Jurkat, Clone E6-1 (cell line): ENCODE measurements at places on chromosomes 4 and X.
A peak's percentile ranks its signal among the peaks of the same experiment; 100 is the strongest.

DNA sequence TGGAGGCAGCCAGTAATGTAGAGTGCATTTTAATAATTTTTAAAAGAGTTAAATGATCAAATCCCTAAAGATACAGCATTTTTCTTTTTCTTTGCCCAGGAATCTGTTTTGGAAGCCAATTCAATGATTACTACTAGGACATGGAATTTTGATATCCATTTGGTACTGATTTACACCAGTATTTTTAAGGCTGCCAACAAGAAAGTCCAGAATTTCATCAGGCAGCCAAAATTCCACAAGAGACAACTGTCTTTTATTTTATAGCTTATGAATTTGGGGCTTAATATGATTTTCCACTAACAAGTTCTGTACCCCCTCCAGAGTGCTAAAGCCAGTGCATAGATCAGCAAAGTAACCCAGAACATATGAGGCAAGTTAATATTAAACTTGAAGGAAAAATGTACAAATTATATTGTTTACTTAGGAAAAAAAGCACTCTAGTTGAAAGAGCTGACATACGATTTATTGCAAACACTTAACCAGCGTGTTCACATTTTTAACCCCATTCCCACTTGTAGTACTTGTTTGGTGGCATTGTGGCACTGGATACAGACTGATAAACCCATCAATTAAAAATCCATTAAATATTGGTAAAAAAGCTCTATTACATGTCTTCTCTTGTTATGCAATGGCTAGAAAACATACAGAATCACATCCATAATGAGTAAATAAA is 259.7 kb downstream of the DCHS2 start:
- DNase-seq, result no peak

DNA sequence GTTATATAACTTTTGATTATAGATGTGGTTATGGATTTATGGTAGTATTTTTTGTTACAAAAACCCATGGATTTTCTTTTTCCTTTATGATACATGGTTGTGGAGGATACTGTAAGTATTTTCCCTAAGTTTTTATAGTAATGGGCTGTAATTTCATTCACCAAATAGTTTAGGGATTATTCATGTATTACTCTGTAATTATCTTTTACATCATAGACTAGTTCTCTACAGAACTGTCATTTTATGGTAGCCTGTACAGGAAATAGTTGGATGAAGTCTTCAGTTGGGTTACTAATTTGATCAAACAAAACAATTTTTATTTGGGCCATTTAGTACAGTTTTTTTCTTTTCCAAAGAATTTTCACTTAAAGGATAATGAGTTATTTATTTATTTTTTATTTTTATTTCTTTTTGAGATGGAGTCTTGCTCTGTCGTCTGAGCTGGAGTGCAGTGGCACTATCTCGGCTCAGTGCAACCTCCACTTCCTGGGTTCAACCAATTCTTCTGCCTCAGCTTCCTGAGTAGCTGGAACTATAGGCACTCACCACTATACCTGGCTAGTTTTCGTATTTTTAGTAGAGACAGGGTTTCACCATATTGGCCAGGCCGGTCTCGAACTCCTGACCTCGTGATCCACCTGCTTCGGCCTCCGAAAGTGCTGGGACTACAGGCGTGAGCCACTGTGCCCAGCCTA is 42.1 kb downstream of the RBPJ start:
- DNase-seq, result no peak

- no peak for DNase-seq
Observed at GRCh38 chrX:10677490-10677889, 57.1 kb upstream of the MID1 start.

DNA sequence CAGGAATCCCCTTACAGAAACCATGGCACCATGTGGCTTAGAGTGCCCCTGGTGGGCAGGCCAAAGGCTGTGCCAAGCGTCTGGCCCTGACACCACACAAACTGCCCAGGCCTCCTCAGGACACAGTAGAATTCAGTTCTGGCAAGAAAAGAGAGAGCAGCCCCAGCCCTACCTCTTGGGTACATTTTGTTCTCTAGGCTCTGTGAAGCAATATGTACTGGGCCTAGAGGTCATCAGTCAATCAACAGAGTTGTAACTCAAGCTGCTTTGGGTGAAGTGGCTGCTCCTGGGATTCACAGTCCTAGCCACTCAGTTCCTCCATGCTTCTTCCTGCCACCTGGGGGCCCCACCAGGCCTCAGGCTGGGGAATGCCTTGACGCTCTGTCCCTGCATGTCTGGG is 158.1 kb upstream of the MAMLD1 start:
- DNase-seq, result no peak

- DNase-seq, result no peak
Observed at GRCh38 chr4:143381189-143382118, 44.8 kb downstream of the GAB1 start.

DNA sequence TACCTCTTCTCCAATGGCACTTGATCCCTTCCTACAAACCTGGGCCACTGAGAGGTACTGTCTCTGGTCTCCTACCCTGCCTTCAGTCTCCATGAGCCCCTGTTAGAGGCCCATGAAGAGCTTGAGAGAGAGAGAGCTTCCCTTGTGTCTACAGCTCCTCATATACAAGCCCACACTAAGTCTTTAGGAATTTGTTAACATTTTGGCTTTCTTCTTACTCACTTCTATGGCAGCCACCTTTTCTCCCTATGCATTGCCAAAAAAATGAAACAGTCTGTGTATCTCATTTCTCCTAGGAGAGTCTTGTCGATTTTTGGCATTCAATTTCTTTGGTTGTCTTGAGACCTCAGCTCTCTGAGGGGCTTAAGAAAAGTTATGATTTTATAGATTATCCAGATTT is 90.9 kb upstream of the LNX1 start:
- no peak for DNase-seq

GRCh38 chrX:119374736-119375135 is 24.4 kb upstream of the SLC25A43 start:
- no peak for DNase-seq

GRCh38 chr4:44985938-44986337 is 259.6 kb upstream of the GNPDA2 start:
- DNase-seq, result no peak

- DNase-seq, result no peak
Observed at GRCh38 chr4:948101-948935, 16.1 kb downstream of the TMEM175 start.

DNA sequence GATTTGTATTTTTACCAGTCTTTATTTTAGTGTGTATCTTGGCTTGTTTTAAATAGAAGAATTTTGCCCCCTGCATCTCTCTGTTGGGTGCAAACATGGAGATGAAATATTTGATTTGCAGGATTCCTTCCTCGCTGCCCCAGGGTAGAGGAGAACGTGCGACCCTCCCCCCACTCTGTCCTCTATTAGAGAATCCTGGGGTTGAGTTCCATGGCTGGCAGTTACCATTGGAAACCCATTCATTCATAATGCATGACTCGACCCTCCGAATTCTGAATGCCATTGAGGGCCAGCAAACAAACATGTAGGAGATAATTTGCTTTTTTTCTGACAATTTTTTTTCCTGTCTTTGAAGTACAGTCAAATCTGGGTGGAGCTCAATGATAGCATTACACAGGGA is 53.7 kb downstream of the TRIM2 start:
- no peak for DNase-seq

- no peak for DNase-seq
Observed at GRCh38 chr4:152534541-152535359, 1.1 kb downstream of the FBXW7 start.

DNA sequence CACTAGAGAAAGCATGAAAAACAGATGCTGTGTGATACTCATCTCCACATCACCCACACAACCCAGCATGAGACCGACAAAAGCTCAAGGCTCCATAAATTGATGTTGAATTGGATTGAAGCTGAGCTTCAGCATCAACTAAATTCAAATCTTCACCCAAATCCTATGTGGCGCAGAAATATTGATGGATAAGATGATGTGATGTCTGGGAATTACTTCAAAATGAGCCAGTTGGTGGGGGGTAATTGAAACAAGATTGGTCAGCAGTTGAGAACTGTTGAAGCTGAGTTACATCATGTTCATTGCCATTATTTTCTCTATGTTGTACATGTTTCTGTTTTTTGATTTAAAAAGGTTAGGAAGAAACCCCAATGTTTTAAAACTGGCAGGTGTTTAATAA is 166.5 kb upstream of the STS start:
- no peak for DNase-seq

GRCh38 chr4:145618210-145618931 is 814 bp upstream of the MMAA start:
- DNase-seq, result peak; percentile 19

GRCh38 chr4:141391293-141391692 is 170.6 kb downstream of the ZNF330 start:
- no peak for DNase-seq

DNA sequence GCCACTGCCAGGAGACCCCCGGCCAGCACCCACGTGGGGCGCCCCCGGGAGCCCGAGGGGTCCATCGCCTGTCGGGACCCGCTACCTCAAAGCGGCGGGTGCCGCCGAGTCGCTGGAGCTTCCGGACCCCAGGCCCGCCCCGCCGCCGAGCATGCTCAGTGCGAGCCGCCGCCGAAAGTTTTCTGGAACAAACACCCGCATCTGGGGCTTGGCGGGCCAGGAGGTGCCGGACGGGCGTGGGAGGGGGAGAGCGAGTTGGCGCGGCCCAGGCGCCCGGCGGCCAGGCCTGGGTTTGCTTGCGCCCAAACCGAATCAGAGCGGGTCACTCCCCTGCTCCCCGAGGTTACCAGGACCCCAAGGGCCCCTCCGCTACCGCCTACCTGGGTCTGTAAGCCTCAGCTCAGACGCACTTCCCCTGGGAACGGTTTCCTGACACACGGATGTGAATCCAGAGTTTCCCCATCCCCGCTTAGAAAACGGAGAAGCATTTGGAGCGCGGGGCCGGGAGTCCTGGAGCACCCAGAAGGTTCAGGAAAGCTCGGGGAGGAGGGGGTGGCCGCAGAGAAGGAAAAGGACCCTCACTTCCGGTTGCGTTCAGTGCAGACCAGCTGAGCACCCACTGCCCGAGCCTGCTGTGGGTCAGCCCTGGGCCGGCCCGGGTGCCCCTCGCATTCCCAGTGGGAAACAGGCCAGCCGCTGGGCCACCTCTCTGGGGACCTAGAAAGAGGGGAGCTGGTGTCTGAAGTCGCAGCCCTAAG is at the start of gene EVC2:
EVC2 (minus strand) TSS at position 111 of the 758 bp plus-strand sequence; CDS start at position 65, 46 bp downstream.
- no peak for DNase-seq

GRCh38 chr4:98661371-98662054 is 3.1 kb upstream of the TSPAN5 start:
- no peak for DNase-seq

GRCh38 chrX:72060921-72061490 is 70.7 kb downstream of the RTL5 start:
- DNase-seq, result no peak

DNA sequence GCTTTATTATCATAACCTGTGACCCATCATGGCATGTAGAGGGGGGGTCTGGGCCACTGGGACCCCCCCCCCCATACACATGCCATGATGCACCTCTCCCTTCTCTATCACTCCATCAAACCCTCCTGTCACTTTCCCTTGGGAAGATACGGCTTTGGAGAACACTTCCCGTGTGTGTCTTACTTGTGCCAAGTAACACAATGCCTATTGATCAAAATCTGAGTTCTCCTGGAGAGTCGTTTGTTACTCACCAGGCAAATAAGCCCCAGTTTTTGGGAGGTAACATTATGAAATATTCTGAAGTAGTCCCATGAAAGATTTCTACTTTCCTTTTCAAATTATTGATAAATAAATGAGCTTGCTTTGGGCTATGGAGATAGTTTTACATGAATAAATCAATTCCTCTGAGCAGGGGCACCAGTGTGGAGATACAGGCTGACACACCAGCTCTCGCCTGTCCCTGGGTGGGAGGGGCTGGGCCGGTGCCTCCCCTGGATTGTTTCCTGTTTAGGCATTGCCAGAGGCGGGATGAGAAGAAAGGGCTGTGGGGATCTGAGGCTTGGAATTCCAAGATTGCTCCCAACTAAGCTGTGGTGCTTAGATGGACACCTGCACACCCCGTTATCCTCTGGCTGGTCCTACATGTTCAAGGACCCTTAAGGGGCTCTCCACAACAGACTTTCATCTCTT is 63.2 kb upstream of the WWC2 start:
- DNase-seq, result no peak

DNA sequence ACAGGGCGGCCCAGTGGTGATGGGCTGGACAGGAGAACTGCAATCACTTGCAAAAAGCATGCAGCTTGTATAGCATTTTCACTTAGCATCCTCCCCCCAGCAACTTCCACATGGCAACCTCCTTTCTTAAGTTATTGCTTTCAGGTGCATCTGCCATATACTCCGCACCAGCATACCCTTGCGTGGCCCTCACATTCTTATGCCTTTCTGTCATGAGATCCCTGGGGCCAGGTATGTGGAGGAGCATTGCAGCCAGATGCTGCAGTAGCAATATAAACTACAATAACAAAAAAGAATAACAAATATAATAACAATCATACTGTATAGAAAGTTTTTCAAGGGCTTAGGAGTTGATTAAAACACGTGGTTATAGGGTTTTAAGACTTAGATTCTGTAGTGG is 26.3 kb upstream of the NUDT6 start:
- no peak for DNase-seq

- DNase-seq, result no peak
Observed at GRCh38 chr4:4857001-4857808, 2.3 kb upstream of the MSX1 start.
